ENCODE measurements at places on chromosomes 3 and 15. TPM values are rescaled to one million over a fixed set of nuclear protein-coding genes. Genes with fewer than 3 reads are reported as not detected.

TRIM71 gene
- total RNA-seq, result not detected

PHC3 gene
- 51.6 TPM for total RNA-seq

GOLGA8J gene
- 0.52 TPM for total RNA-seq

FETUB gene
- total RNA-seq, result not detected

ZNF774 gene
- total RNA-seq, result 2.8 TPM

CCDC80 gene
- total RNA-seq, result 1,114 TPM

RTP3 gene
- total RNA-seq, result not detected

TMEM108 gene
- not detected for total RNA-seq
